ENCODE measurements at places on chromosomes 4 and X.

GRCh38 chrX:10611441-10612090, 8.8 kb downstream of the MID1 start:
- DNase-seq: no peak

GRCh38 chrX:48933757-48934156, 14.9 kb upstream of the PIM2 start:
- no peak for DNase-seq

- no peak for DNase-seq
These were observed 58.0 kb upstream of the UNC5C start for GRCh38 chr4:95606739-95607138.

DNA sequence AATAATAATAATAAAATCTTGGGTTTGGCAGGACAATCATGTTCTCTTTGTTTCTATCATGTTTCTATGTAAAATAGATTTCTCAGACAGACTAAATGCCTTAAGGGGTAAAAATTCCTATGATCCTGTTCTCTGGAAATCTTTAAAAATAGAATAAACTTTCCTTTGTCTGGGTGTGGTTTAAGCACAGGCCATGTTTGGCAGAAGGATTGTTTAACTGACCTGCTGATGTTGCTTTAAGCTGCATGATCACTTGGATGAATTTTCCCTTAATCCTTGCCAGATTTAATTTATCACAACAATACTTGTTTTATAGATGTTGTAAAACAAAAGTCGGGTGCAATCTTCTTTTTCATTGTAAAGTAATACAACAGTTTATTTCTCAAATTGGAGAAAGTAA, 341.7 kb upstream of the FAT1 start:
- no peak for DNase-seq

- no peak for DNase-seq
These were observed 24.3 kb downstream of the PSAPL1 start for GRCh38 chr4:7410446-7410845.

DNA sequence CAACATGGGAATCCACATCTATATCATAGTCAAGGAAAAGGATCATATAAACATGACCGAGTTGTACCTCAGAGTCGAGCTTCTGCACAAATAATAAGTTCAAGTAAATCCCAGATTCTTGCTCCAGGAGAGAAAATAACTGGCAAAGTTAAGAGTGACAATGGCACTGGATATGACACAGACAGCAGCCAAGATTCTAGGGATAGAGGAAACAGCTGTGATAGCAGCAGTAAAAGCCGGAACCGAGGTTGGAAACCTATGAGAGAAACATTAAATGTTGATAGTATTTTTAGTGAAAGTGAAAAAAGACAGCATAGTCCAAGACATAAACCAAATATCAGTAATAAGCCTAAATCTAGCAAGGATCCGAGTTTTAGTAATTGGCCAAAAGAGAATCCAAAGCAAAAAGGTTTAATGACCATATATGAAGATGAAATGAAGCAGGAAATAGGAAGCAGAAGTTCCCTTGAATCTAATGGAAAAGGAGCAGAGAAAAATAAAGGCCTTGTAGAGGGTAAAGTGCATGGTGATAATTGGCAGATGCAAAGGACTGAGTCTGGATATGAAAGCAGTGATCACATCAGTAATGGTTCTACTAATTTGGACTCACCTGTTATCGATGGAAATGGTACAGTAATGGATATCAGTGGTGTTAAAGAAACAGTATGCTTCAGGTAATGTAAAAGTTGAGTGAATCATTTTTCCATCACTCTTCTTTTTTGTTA, 50.4 kb downstream of the FABP2 start:
- no peak for DNase-seq

GRCh38 chr4:20543131-20543530, 157.1 kb upstream of the PACRGL start:
- DNase-seq: no peak

- DNase-seq: no peak
These were observed 17.4 kb downstream of the CETN2 start for GRCh38 chrX:152813206-152813605.

- no peak for DNase-seq
These were observed 149.8 kb downstream of the SPCS3 start for GRCh38 chr4:176469546-176469945.

- DNase-seq: no peak
These were observed 284.4 kb upstream of the LDB2 start for GRCh38 chr4:17182888-17183287.

GRCh38 chr4:146059865-146060264, 115.7 kb upstream of the LSM6 start:
- DNase-seq: no peak

DNA sequence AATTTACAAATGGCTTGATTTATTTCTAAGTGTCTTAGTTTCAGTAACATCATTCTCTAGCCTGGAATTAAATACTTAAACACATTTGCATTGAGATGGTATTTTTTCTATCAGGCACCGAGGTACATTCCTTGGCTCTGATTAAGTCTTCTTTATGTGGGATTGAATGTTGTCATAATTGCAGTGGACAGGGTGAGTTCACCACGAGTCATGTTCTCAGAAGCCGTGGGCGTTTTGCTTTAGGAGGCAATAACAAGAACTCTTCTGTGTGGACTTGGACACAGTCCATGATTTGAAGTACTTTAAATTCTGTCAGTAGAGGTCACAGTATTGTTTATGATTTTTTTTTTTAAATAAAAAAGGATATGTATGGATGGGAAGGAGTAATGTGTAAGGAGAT, 57.1 kb upstream of the EFHC2 start:
- DNase-seq: peak; percentile 50
